ENCODE measurements at places on chromosomes 3 and 15. TPM values are rescaled to one million over a fixed set of nuclear protein-coding genes. Genes with fewer than 3 reads are reported as not detected.

Gene FAM3D
- total RNA-seq: not detected

Gene MCF2L2
- total RNA-seq: 2.5 TPM

Gene SLC51A
- total RNA-seq: not detected

Gene MBNL1
- 425 TPM for total RNA-seq

Gene CHRM5
- total RNA-seq: not detected

Gene QTRT2
- total RNA-seq: 28.9 TPM

Gene PP2D1
- total RNA-seq: not detected

Gene DPPA4
- 1.5 TPM for total RNA-seq

Gene IFRD2
- total RNA-seq: 100 TPM

Gene GOLGA8F
- not detected for total RNA-seq

Gene RPS27L
- 155 TPM for total RNA-seq

Gene THBS1
- total RNA-seq: 7.5 TPM

Gene LYZL4
- total RNA-seq: not detected

Gene ATP13A5
- total RNA-seq: not detected

Gene SI
- not detected for total RNA-seq

Gene OR5AC2
- not detected for total RNA-seq

Gene CASR
- not detected for total RNA-seq

Gene UROC1
- total RNA-seq: not detected

Gene SLC2A2
- total RNA-seq: not detected

Gene DAPK2
- total RNA-seq: 1.0 TPM

Gene CLDN18
- not detected for total RNA-seq

Gene CYP1A1
- total RNA-seq: 11.4 TPM

Gene FMN1
- total RNA-seq: 1.1 TPM

Gene MNS1
- 0.47 TPM for total RNA-seq

Gene IL5RA
- total RNA-seq: not detected

Gene CCRL2
- 1.4 TPM for total RNA-seq

Gene KLHL40
- total RNA-seq: not detected

Gene PAQR9
- total RNA-seq: not detected

Gene GPR176
- total RNA-seq: 0.47 TPM

Gene PLSCR2
- not detected for total RNA-seq

Gene ALS2CL
- total RNA-seq: 2.0 TPM

Gene SLC22A14
- not detected for total RNA-seq

Gene CACNA2D3
- not detected for total RNA-seq

Gene SEMA3B
- 4.1 TPM for total RNA-seq

Gene IMPG2
- total RNA-seq: 0.45 TPM

Gene SLC15A2
- 8.3 TPM for total RNA-seq

Gene ROBO1
- 0.12 TPM for total RNA-seq

Gene RTP3
- total RNA-seq: not detected

Gene CMTM8
- total RNA-seq: 9.5 TPM

Gene GASK1A
- total RNA-seq: not detected

Gene GPR149
- not detected for total RNA-seq

Gene CELF6
- 0.48 TPM for total RNA-seq

Gene PIAS1
- 43.6 TPM for total RNA-seq

Gene NLGN1
- not detected for total RNA-seq

Gene CXCR6
- 1.8 TPM for total RNA-seq

Gene VPS39
- total RNA-seq: 90.7 TPM

Gene COLQ
- total RNA-seq: 2.9 TPM

Gene CCDC39
- 0.09 TPM for total RNA-seq

Gene SLC12A1
- total RNA-seq: not detected

Gene WWTR1
- 0.99 TPM for total RNA-seq

Gene RBSN
- total RNA-seq: 14.2 TPM

Gene LAMB2
- not detected for total RNA-seq

Gene CSTA
- not detected for total RNA-seq

Gene GP5
- total RNA-seq: 0.43 TPM

Gene ALDH1L1
- total RNA-seq: 0.34 TPM

Gene REC114
- not detected for total RNA-seq

Gene IL17RD
- 0.04 TPM for total RNA-seq
